Activated CD8-positive, alpha-beta memory T cell treated with anti-CD3 and anti-CD28 coated beads, Interleukin-2, amount 10 ng/mL, durations not matched to agents 7 days and 5 days (primary cell): ENCODE measurements at places on chromosomes 1 and 21. TPM values are rescaled to one million over a fixed set of nuclear protein-coding genes. Genes with fewer than 3 reads are reported as not detected.

PLXNA2 gene
- total RNA-seq, result 0.26 TPM

EEIG2 gene
- total RNA-seq, result 16.4 TPM

SPRR2B gene
- not detected for total RNA-seq

ACTA1 gene
- total RNA-seq, result not detected

MCOLN3 gene
- 2.2 TPM for total RNA-seq

ERG gene
- not detected for total RNA-seq

PCP4 gene
- not detected for total RNA-seq

GBP4 gene
- 78.6 TPM for total RNA-seq
